NCI-H524 treated with DMSO at 0.1 percent for 48 hours (cell line): ENCODE measurements at places on chromosomes 7 and 10.

DNA sequence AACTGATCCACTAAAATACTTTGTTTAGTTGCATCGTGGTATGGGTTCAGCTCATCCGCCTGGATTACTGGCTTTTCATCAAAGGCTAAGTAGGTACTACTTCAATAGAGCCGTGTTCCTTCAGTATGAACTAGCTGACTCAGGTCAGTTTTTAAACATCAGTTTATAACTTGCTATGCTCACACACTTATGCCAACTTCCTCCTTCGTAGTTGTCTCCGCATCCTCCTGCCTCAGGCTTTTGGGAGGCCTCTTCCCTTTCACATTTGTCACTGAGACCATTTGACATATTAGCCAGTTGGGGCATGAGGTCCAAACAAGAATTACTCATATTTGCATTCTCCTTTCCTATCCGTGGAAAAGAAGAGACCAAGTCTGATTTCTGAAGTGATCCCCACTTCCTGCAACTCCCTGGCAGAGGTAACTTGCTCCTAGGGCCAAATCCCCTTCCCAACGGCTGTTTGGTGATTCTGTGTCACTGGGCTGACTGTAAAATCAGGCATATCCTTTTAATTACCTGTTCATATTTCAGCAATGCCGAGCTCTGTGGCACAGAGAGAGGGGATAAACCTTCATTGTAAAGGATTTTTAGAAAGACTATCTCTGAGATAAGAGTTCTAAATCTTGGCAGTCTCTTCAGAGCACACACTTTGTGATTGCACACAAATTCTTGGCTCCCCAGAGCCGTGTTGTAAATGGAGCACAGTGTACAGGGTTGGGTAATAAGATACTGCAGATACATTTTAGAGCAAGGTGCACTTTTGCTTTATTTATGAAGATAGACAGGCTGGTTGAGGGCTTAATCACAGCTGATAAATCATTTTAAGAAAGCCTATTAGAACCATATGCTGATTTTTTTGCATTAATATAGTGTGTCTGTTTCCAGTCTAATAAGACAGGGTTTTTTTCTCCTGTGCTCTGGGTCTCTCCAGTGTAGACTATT is 108.0 kb downstream of the CREB5 start:
- DNase-seq: peak; percentile 49

GRCh38 chr7:69849268-69849667 is 251.0 kb downstream of the AUTS2 start:
- no peak for DNase-seq

DNA sequence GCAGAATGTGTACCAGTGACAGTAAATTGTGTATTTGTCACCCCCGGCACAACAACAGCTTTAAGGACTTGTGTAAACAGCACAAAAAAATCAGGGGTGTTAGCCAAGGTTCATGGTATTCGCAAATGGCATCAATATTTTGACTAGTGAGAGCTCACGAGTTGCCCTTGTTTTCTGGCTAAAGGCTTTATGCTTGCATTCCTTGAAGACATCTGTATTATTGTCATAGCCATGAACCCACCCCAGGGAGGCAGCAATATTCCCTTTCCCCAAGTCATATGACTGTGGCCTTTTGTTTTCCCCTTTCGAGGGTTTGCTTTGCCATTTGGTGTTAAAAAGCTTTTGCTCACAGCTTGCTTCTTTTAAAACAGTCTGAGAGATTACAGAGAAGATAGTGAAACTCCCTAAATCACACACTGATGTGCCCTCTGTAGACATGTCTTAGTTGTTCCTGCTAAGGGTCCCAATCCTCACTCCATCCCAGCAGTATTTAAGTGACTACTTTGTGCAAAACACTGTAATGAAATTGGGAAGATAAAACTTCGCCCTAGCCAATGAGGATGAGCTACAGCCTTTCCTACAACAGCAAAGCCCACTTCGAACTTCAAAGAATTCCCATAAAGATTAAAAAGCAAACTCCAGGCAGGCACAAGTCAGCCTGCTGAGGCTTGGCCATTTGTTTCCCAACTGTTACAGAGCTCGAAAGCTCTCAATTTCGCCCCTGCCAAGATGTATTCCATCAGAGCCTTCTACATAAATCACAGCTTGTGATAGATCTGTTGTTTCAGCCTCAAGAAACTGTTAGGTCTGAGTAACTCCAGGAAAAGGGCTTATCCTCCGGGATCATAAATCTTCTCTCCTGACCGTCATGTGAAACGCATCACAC is 172.3 kb downstream of the ADAM12 start:
- DNase-seq: no peak

DNA sequence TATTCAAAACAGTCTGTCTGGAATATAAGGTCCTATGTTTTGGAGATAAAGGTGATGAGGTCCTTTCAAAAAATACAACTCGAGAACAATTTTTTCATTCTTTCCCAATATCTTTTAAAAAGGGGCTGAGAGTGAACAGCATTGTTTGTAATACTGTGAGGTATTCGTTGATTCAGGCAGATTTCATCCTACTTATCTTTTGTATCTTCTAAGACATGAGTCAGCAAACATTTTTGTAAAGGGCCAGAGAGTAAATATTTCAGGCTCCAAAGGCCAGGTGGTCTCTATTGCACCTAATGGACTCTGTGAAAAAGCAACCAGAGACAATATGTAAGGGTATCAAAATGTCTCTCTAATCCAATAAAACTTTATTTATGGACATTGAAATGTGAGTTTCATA is 8.1 kb upstream of the ANK3 start:
- no peak for DNase-seq

DNA sequence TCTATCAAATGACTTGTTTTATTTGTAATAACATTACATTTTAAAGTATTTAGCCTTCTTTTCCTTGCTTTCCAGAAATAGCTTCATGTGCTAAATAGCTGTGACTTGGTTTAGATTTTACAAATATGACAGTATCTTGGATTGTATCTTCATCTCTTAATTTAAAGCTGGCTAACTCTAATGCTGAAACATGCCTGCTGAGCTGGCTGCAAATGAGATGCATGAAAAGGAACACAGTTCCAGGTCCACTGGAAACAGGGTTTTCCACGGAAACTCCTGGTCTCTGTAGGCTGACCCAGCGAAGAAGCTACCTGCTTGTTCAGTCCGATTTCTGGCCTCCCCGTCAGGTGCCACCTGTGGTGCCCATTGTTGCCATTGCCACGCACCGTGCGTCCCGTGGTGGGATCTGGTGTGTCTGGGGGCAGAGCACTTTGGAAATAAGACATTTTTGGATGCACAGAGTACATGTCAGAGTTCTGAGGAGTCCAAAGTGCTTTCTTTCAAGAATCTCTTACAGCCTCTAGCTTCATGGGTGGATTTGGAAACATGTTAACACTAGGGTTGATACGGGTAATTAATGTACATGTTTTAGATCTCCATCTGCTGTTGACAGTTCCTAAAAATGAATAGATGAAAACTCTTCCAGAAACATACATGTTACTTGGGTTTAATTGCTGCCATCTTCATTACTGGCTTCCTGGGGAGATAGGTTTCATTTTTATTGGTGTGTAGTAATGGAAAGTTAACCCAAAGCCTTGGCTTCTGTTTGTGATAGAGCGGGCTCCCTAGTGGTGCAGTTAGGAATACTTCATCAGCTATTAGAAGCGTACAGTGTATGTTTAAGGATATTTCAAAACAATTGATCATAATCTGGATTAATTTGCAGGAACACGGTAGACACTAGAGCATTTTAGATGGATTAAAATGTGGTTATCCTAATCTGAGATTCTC is 45.0 kb downstream of the SHH start:
- no peak for DNase-seq

DNA sequence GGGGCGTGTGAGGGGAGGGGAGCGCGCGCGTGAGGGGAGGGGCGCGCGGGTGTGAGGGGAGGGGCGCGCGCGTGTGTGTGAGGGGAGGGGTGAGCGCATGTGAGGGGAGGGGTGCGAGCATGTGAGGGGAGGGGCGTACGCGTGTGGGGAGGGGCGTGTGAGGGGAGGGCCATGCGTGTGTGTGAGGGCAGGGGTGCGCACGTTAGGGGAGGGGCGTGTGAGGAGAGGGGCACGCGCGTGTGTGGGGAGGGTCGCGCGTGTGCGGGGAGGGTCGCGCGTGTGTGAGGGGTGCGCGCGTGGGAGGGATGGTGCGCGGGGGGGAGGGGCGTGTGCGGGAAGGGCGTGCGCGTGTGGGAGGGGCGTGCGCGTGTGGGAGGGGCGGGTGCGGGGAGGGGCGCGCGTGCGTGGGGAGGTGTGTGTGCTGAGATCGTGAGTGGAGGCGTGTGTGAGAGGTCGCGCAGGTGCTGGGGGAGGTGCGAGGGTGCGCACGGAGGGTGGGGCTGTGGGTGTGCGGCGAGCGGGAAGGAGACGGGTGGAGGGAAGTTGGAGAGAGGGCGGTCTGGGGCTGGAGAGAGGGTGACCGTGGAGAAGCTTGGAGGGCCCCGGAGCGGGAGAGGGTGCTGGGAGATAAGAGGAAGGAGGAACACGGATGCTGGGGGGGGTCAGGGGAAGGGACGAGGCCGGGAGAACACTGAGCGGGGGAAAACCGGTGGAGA is 19.7 kb downstream of the MXI1 start:
- no peak for DNase-seq

- no peak for DNase-seq
These were observed 260.2 kb upstream of the TMEM72 start for GRCh38 chr10:44650691-44651661.
